ENCODE measurements at places on chromosomes 16 and 17.

GRCh38 chr17:45106096-45106495 lies 26.2 kb downstream of the PLCD3 start:
- no peak for DNase-seq

GRCh38 chr16:55437625-55438024 lies 41.4 kb upstream of the MMP2 start:
- no peak for DNase-seq

GRCh38 chr17:17073030-17073564 lies 30.8 kb downstream of the MPRIP start:
- DNase-seq, result no peak

DNA sequence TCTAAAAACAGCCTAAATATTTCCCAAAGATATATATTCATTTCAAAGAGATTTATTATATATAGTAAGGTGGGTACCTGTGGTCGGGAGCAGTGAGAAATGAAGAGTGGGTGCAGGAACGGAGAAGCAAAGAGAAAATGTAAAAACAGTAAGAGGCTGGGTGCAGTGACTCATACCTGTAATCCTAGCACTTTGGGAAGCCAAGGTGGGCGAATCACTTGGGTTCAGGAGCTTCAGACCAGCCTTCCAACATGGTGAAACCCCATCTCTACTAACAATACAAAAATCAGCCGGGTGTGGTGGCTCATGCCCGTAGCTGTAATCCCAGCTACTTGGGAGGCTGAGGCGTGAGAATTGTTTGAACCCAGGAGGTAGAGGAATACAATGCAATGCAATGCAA lies 257.1 kb downstream of the BCAS3 start:
- no peak for DNase-seq
